Neural progenitor cell (in vitro differentiated cells): ENCODE measurements at places on chromosomes 3 and 15. TPM values are rescaled to one million over a fixed set of nuclear protein-coding genes. Genes with fewer than 3 reads are reported as not detected.
A peak's percentile ranks its signal among the peaks of the same experiment; 100 is the strongest.

DNA sequence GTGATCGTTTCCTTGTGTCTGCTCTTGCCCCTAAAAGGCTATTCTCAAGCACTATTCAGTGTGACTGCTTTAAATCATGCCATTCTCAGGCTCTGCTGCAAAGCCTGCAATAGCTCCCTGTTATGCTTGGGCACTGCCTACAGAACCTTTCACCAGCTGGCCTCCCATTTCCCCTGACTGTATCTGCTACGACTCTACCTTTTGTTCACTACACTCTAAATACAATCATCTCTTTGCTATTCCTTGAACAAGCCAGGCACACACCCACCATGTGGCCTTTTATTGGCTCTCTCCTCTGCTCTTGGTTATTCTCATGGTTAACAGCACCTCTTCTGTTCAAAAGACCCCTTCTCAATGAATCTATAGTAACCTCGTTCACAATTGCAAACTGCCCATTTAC is 29.6 kb upstream of the FNDC3B start:
- H3K36me3 ChIP-seq: no peaks in the 10 kb centered on the region
- H3K4me3 ChIP-seq: no peak overlapping the region
- no peak overlapping the region for H3K27ac ChIP-seq
- DNase-seq: no peak
- peaks cover 8% of the 10 kb centered on the region for H3K4me1 ChIP-seq
- H3K27me3 ChIP-seq: no peaks in the 10 kb centered on the region

- H3K4me1 ChIP-seq: no peaks in the 10 kb centered on the region
- no peak overlapping the region for H3K4me3 ChIP-seq
- no peak for DNase-seq
- H3K36me3 ChIP-seq: no peaks in the 10 kb centered on the region
- no peak overlapping the region for H3K27ac ChIP-seq
Observed at GRCh38 chr3:16122155-16122554, 52.3 kb upstream of the GALNT15 start.

GRCh38 chr3:11808231-11808630 is 38.5 kb downstream of the TAMM41 start:
- DNase-seq: no peak
- no peak overlapping the region for H3K27ac ChIP-seq
- H3K36me3 ChIP-seq: no peaks in the 10 kb centered on the region
- H3K27me3 ChIP-seq: no peaks in the 10 kb centered on the region
- H3K4me1 ChIP-seq: no peaks in the 10 kb centered on the region
- no peak overlapping the region for H3K4me3 ChIP-seq

DNA sequence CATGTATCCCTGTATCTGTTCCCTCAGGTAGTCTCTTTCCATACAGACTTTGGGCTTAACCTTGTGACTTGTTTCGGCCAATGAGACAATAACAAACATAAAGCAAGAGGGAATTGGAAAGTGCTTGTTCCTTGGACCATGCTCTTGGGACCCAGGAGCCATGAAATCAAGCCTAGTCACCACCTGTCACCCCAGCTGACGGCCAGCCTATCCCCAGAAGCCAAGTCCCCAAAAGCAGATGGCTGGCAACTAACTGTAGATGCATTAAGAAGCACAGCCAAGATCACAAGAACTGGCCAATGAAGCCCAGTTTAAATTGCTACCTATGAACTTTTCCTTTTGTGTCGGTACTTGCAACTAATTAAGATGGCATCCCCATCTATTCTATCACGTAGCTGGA is 822.0 kb downstream of the CADM2 start:
- no peaks in the 10 kb centered on the region for H3K27me3 ChIP-seq
- H3K27ac ChIP-seq: no peak overlapping the region

GORASP1 gene
- total RNA-seq: 18.0 and 38.5 TPM in 2 replicates

SH3BP5 gene
- 9.1 and 11.2 TPM in 2 replicates for total RNA-seq

CDHR4 gene
- total RNA-seq: 0.12 TPM in 1 of 2 replicates, not detected in the other

LINGO1 gene
- total RNA-seq: 7.9 and 28.2 TPM in 2 replicates

DNA sequence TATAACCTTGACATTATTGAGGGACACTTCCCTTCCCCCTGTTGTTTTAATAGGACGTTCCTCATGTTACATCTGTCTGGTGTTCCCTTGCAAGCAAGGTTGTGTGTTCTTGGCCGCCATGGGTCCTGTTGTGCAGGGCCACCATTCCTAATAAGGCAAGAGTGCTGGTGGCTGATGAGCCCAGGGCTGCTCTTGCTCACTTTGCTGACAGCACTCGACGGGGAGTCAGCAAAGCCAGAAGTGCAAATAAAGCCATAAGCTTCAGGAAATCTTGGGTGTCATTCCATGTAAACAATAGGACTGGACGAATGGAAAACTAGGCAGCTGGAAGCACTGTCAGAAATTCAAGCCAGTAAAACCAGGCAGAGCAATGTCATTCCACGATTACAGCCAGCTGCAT is 75.8 kb downstream of the SQOR start:
- H3K27ac ChIP-seq: no peak overlapping the region
- peaks cover 2% of the 10 kb centered on the region for H3K4me1 ChIP-seq
- no peak overlapping the region for H3K4me3 ChIP-seq
- no peak for DNase-seq
- peaks cover 35% of the 10 kb centered on the region for H3K27me3 ChIP-seq
- no peaks in the 10 kb centered on the region for H3K36me3 ChIP-seq

DNA sequence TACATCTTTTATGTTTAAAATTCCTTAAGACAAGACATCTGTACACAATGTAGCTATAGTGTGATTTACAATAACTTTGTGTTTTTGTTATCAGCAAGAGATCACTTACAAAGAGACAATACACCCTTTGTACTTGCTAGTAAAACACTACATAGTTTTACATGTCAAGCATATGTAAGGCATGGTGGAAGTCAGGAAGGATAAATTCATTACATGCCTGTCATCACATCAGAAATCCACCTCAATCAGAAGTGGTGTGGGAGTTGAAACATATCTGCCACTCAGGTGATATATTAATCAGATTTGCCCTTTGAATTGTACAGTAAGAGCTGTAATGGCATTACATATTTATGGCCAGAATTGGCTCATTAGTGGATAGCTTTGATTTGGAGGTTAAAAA is 95.5 kb downstream of the MBNL1 start:
- no peak for DNase-seq
- no peak overlapping the region for H3K4me3 ChIP-seq
- H3K36me3 ChIP-seq: no peaks in the 10 kb centered on the region
- no peak overlapping the region for H3K27ac ChIP-seq

LDHAL6B gene
- total RNA-seq: not detected in 2 replicates

IL1RAP gene
- total RNA-seq: 2.0 and 11.3 TPM in 2 replicates

GRCh38 chr3:13767896-13768295 is 112.0 kb downstream of the WNT7A start:
- H3K27ac ChIP-seq: no peak overlapping the region
- H3K36me3 ChIP-seq: no peaks in the 10 kb centered on the region
- DNase-seq: no peak
- no peak overlapping the region for H3K4me3 ChIP-seq
- H3K27me3 ChIP-seq: no peaks in the 10 kb centered on the region

DNA sequence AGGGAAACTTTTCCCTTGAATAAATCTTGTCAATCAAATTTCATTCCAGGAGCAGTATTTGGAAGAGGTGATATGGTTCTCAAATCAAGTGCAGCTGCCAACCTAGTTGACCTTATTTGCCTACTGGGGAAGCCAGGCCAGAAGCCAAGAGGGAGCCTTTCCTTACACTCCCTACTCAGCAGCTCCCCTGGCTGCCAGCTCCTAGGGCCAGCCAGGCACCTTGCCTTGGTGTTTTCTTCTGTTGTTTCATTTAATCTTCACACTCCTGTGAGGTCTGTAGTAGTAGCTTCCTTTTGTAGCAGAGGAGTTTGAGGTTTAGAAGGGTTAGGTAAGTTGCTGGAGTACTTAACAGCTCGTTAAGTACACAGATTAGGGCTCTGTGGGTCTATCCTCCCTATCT is 22.6 kb downstream of the MKRN2OS start:
- H3K27ac ChIP-seq: no peak overlapping the region
- peaks cover 3% of the 10 kb centered on the region for H3K36me3 ChIP-seq
- no peaks in the 10 kb centered on the region for H3K4me1 ChIP-seq

- peaks cover 3% of the 10 kb centered on the region for H3K27me3 ChIP-seq
- H3K27ac ChIP-seq: no peak overlapping the region
- H3K36me3 ChIP-seq: no peaks in the 10 kb centered on the region
- no peak overlapping the region for H3K4me3 ChIP-seq
- H3K4me1 ChIP-seq: peaks cover 7% of the 10 kb centered on the region
Observed at GRCh38 chr3:14119651-14120050, 5.0 kb downstream of the CHCHD4 start.

DNA sequence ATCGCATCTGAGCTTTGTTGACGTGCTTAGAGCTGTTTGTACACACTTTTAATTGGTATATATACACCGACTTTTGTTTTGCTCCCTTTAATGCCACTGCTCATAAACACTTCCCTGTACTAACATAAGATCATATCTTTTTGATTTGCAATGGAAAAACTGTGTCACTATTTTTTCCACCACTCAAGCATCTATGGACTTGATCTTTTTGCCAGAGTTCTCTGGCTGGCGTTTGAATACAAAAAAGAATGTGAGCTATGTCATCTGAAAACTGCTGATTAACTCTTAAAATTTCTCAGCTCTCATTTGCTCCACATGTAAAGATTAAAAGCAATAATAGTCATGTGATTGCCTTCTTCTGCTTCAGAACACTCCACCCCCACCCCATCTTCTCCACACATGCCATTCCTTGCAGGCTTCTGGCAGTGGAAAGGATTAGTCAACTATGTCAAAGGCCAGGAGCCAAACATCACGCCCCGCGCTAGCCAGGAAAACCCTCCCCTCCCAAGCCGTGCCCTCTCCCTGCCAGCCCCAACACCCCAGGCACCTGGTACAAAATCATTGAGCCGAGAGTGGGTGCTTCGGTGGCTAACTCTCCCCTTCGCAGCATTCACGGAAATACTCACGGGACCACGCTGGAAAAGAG is 123.4 kb upstream of the MEF2A start:
- no peak for DNase-seq
- no peak overlapping the region for H3K27ac ChIP-seq
- no peak overlapping the region for H3K4me3 ChIP-seq
- H3K27me3 ChIP-seq: no peaks in the 10 kb centered on the region

GRCh38 chr3:134857776-134858362 is 62.8 kb downstream of the EPHB1 start:
- no peak overlapping the region for H3K4me3 ChIP-seq
- H3K4me1 ChIP-seq: no peaks in the 10 kb centered on the region
- no peaks in the 10 kb centered on the region for H3K27me3 ChIP-seq

DNA sequence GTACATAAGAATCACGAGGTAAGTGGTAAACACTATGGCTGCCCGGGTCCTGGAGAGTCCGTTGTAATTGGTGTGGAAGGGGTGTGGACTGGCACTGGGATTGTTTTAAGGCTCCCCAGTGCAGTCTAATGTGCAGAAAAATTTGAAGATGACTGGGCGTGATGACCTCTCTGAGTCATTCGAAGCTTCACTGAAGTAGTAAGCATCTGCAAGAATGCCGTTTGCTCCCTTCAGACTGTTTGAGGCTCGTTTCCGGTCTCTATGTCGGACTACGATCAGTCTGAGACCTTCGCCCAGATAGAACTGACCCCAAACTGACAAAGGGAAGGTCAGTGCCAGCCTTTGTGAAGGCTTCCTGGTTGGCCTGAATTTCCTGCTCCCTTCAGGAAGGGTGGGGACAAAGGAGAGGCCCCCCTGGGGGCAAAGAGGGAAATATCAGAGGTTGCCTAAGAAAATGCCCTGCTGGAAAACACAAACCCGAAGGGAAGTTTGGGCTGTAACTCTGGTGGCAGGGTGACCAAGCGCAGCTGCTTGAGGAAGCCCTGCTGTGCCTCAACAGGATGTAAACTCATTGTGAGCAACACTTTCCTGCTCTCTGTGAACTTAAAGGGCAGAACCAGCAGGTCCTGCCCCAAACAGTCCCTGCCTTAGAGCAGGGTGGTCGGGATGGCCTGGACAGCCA is 34.6 kb downstream of the BTD start:
- peaks cover 13% of the 10 kb centered on the region for H3K4me1 ChIP-seq
- no peaks in the 10 kb centered on the region for H3K27me3 ChIP-seq
- no peaks in the 10 kb centered on the region for H3K36me3 ChIP-seq
- H3K27ac ChIP-seq: no peak overlapping the region
- no peak for DNase-seq
- H3K4me3 ChIP-seq: no peak overlapping the region

GRCh38 chr3:171801738-171802589 is 8.3 kb downstream of the PLD1 start:
- H3K4me1 ChIP-seq: no peaks in the 10 kb centered on the region
- no peaks in the 10 kb centered on the region for H3K36me3 ChIP-seq
- DNase-seq: no peak
- H3K27me3 ChIP-seq: no peaks in the 10 kb centered on the region
- no peak overlapping the region for H3K27ac ChIP-seq
- H3K4me3 ChIP-seq: no peak overlapping the region

GRCh38 chr3:139577909-139578308 is 38.4 kb upstream of the RBP1 start:
- no peak overlapping the region for H3K27ac ChIP-seq
- H3K27me3 ChIP-seq: no peaks in the 10 kb centered on the region
- no peak overlapping the region for H3K4me3 ChIP-seq
- DNase-seq: no peak

GRCh38 chr3:76753599-76753998 is 286.3 kb upstream of the ROBO2 start:
- no peak overlapping the region for H3K27ac ChIP-seq
- H3K27me3 ChIP-seq: no peaks in the 10 kb centered on the region
- H3K4me3 ChIP-seq: no peak overlapping the region

DNA sequence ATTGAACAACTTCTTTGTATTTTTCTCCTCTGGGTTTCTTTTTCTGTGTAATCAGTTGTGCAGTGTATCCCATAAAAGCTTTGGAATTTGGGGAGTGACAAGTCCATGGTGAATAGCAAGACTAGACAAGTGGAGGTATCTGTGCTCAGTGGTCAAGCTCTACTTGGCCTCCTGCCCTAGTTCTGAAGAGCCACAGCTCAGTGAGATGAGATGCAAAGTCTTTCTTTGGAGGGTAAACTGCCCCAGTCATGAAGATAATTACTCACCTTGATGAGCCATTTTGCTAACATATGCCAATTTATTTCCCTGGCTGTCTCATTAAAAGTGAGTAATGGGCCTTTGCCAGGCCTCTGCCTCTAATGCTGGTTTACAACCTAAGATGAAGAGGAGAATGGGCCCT is 271.2 kb upstream of the TRIM42 start:
- no peaks in the 10 kb centered on the region for H3K36me3 ChIP-seq
- no peaks in the 10 kb centered on the region for H3K4me1 ChIP-seq
- H3K27ac ChIP-seq: no peak overlapping the region
- no peak overlapping the region for H3K4me3 ChIP-seq
- H3K27me3 ChIP-seq: no peaks in the 10 kb centered on the region

DNA sequence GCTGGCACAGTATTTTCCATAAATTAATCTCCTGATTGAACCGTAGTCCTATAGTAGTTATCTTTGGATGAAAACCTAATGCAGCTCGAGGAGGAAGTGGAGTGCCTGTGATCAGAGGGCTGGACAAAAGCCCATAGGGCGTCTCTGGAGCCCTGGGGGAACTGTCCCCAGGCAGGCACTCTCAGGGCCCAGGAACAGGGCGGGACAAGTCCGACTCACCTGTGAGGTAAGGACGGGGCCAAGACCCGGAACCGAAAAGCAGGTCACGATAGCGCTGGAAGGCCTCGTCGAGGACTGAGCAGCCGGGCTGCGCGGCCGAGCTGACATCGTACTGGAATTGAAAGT is 341 bp downstream of the HEXA start:
- H3K4me3 ChIP-seq: peak overlapping the region; percentile 98
- no peaks in the 10 kb centered on the region for H3K27me3 ChIP-seq
- H3K4me1 ChIP-seq: peaks cover 6% of the 10 kb centered on the region
- H3K27ac ChIP-seq: no peak overlapping the region

KCNMB3 gene
- total RNA-seq: 2.9 and 4.4 TPM in 2 replicates
